ENCODE measurements at places on chromosomes 6 and 20.

DNA sequence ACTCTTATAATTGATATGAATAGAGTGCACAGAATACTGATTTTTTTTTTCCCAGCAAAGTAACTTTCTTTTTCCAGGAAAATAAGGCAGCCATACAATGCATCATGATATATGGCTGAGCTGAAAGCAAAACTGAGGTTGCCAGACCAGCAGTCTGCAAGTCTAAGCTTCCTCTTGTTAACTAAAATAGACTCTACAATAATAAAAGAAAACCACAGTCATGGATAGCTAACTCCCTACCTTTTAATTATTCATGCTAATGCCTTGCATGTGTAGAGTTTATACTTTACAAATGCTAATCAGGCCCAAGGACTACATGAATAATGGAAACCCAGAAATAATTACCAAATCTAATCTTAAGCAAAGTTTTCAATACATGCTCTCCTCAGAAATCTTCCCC, 47.4 kb downstream of the MAP7 start:
- DNase-seq = no peak

DNA sequence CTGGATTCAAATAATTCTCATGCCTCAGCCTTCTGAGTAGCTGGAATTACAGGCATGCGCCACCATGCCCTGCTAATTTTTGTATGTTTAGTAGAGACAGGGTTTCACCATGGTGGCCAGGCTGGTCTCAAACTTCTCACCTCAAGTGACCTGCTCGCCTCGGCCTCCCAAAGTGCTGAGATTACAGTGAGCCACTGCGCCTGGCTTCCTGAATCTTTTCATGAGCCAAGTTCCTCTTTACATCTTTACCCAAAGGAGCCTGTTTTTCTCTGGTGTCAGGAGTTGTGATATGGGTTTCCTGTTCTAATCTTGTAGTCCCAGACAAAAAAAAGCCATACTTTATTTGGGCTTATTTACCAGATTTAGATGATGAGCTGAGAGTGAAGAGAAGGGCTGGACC, 34.4 kb downstream of the PCNA start:
- no peak for DNase-seq

GRCh38 chr20:37335642-37336368, 10.1 kb upstream of the SRC start:
- DNase-seq = no peak

DNA sequence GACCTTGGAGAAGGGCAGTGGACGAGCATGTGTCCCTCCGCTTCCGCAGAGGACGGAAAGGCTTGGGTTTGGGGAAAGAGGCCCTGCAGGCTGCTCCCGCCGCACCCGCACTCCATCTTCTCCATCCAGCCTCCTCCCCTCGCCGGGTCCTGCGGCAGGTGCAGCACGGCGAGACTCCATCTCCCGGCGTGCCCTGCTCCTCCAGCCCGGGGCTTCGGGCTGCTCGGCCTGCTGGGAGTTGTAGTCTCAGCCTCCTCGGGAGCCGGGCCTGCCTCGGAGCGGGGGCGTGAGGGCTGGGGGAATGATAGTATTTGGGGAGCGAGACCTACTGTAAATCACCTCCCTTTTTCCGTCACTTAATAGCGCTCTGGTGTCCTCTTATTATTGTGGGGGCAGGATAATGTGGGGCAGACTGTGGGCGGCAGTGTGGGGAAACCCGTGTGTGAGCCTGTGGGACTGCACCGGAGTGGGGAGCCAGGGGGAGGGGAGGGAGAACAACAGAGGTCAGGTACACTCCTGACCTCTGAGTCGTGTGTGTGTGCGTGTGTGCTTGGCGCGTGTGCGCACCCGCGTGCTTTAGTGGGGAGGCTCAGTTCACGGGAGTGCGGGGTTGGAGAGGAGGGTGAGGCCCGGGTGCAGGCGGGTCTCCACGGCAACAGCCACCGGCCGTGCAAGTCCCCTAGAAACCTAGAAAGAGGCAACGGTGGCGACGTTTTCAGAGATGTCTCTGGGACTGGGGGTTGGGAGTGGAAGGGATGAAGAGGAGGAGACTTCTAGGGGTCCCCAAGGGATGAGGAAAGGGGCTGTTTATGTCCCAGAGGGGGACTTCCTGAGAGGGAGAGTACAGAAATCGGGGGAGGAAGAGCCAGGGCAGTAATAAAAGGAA, 4.1 kb downstream of the TTBK1 start:
- DNase-seq = no peak

DNA sequence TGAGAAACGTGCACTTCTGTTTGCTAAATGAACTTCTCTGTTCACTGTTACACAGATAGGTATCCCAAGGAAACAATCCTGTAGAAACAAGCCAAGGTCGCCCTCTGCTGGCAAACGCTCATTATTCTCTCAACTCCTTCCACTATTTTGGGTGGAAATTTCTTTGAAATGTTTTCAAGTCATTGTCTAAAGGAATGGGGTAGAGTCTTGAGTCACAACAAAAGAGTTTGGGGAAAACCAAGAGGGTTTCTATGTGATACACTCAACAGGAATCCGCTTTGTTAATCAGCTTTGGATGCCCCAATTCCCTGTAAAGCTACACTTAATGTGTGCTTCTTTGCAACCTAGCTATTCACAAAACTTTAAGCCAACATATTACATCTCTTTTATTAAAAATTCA, 4.6 kb upstream of the RAE1 start:
- DNase-seq = no peak
